ENCODE measurements at places on chromosomes 6 and 20. TPM values are rescaled to one million over a fixed set of nuclear protein-coding genes. Genes with fewer than 3 reads are reported as not detected.

The SNAP91 gene
- not detected for total RNA-seq

GRCh38 chr6:28758046-28758817, 165.6 kb downstream of the TRIM27 start:
- no peak overlapping the region for H3K4me3 ChIP-seq
- DNase-seq: peak; percentile 43
- H3K27ac ChIP-seq: no peak overlapping the region
- no peaks in the 10 kb centered on the region for H3K36me3 ChIP-seq
- H3K4me1 ChIP-seq: no peaks in the 10 kb centered on the region

The TBXT gene
- total RNA-seq: not detected

- no peaks in the 10 kb centered on the region for H3K27me3 ChIP-seq
- DNase-seq: peak; percentile 44
- H3K4me3 ChIP-seq: no peak overlapping the region
- peaks cover 40% of the 10 kb centered on the region for H3K36me3 ChIP-seq
- H3K27ac ChIP-seq: no peak overlapping the region
Observed at GRCh38 chr6:138944412-138944811, 43.6 kb downstream of the REPS1 start.

DNA sequence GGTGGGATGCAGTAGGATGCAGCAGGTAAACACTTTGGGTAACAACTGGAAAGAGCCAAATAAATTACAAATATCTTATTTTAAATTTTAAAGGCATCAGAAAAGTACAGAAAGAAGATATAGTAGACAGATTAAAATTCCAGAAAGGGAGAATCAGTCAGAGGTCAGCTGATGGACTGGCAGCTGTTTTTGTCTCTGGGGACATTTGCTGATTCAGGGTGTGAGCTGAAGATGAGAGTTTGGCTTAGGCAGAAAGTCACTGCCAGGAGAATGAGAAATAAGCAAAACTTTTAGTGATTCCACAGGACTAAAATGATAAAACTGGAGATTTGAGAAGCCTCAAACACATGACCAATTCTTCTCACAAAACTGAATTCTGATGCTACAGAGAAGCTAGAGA, 39.5 kb downstream of the AHI1 start:
- no peak overlapping the region for H3K4me3 ChIP-seq
- H3K27me3 ChIP-seq: no peaks in the 10 kb centered on the region
- DNase-seq: no peak
- H3K4me1 ChIP-seq: no peaks in the 10 kb centered on the region
- no peak overlapping the region for H3K27ac ChIP-seq
- H3K36me3 ChIP-seq: peaks cover 8% of the 10 kb centered on the region

DNA sequence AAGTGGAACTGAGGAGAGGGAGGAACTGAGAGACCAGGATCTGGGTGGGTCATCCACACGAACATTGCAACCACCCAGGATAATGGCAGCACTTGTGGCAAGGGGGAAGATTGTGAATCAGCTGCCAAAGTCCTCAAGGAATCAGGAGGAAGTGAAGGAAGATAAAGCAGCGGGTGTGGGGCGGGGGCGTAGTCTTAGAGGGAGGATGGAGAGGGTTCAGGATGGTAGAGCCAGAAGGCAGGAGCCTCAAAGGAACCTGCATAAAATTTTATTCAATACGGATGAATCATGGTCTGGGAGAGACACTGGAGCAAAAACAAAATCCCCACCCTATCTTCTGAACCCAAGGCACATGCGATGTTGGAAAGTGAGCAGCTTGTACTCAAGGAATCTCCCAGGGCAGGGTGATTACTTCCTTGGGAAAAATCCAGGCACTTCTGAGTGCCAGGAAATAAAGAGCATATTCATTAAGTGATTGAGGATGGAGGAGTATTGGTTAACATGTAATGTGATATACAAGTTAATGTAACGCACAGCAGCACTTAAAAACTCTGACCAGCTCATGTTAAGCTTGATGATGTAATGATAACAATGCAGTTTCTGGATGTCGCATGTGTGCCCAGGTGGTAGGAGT, 82.0 kb upstream of the B3GAT2 start:
- no peaks in the 10 kb centered on the region for H3K4me1 ChIP-seq
- H3K27me3 ChIP-seq: peaks cover 10% of the 10 kb centered on the region
- no peak for DNase-seq

The CASS4 gene
- 5.1 TPM for total RNA-seq

- H3K4me1 ChIP-seq: peaks cover 5% of the 10 kb centered on the region
- peak overlapping the region; percentile 71 for H3K4me3 ChIP-seq
- H3K36me3 ChIP-seq: no peaks in the 10 kb centered on the region
- peak; percentile 47 for DNase-seq
- H3K27me3 ChIP-seq: peaks cover 8% of the 10 kb centered on the region
- no peak overlapping the region for H3K27ac ChIP-seq
Observed at GRCh38 chr6:11538052-11538818, 686 bp downstream of the TMEM170B start.

The CGA gene
- total RNA-seq: not detected
